ENCODE measurements at places on chromosomes 5 and 9.
A peak's percentile ranks its signal among the peaks of the same experiment; 100 is the strongest.

DNA sequence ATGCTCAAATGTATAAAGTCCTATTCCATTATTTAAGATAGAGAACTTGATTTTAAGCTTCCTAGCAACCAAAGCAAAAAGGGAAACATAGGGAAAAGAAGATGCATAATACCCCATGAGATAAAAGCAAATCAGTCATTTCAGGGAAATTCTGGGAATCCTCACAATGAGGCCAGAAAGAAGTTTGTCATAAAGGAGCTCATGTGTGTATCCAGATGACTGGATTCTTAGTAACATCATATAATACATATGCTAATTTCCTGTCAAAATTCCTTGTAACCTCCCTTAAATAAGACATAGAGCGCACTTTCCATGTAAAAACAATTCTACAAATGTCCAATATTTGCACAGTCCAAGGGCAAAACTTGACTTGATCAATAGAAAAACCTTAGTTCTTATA lies 411.0 kb upstream of the WWC1 start:
- DNase-seq: no peak

DNA sequence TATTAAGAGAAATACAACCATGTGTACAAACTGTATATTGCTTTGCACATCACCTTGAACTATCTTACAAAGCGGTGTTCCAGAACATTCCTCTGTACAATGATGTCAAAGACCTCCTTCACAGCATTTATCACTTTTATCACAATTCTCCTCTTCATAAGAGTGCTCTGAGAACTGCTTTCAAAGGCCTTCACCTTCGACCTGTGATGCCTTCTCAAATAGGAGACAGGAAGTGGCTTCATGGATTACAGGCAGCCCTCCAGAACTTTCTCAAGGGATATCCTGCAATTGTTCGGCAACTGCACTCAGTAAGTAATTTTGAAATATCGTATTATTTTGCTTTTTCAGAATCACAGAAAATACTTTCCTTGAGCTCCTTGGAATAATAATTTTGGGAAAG lies 68.0 kb upstream of the IL7R start:
- DNase-seq: no peak

DNA sequence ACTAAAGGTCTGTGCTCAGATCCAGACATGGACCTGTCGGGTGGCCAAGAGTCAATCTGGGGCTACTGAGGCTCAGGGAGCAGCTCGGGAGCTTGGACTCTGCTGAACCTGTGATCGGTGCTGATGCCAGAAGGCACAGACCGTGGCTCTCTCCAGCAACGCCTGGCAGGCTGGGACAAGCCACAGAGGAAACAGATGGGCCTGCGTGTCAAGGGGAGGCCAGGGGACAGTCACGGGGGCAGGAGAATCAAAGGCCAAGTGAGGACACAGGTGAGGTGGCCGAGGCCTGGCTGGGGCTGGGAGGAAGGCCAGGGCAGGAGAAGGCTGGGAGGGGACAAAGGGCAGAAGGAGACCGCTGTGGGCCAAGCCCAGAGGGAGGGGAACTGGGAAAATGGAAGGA lies 43.4 kb downstream of the EPB41L4B start:
- DNase-seq: no peak

GRCh38 chr9:90290716-90291485 lies 351.7 kb downstream of the DIRAS2 start:
- DNase-seq: no peak

GRCh38 chr5:8907168-8907868 lies 638.6 kb downstream of the SEMA5A start:
- DNase-seq: no peak

DNA sequence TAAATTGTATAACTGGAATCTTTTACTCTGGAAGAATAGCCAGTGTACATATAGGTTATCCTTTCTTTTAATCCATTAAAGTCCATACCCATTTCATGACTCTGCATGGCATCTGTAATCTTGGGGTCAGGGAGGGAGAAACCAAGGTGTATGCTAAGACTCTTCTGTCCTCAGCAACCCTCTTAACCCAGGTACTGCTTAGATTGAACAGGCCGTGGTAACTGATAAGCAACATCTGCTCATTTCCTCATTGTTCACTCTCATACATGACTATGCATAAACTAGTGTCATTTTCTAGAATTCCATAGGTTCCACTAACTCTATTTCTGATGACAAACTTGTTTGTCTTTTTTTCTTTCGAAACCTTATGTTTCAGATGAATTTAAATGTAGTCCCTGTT lies 69.3 kb upstream of the IFNE start:
- DNase-seq: no peak

- peak; percentile 58 for DNase-seq
Measured at GRCh38 chr5:135398855-135399793, at the start of gene MACROH2A1. Gene MACROH2A1, minus strand, starts transcription at chr5:135399231. Its CDS starts 10,138 bp downstream, at chr5:135389093.

DNA sequence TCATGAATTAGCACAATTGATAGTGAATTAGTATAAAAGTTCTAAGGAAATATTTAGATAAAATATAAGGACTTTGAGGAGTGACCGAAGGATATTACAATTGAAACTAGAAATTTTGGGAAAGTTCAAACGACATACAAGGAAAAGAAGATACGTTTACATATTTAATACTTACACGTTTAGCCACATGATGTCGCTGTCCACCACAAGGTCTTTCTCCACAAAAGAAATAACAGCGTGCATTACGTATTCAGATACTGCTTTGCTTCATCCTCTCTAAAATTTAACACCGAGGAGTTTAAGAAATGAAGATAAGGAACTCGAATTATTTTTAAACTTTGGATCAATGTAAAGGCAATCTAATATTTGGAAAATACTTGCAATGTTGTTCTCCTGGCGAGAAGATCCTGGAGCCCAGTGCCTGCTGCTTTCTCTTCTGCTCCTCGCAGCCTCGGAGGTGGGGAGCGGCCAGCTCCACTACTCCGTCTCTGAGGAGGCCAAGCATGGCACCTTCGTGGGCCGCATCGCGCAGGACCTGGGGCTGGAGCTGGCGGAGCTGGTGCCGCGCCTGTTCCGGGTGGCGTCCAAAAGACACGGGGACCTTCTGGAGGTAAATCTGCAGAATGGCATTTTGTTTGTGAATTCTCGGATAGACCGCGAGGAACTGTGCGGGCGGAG lies at the start of gene PCDHA3:
Gene PCDHA3 (plus strand): TSS at position 242 of the 678 bp plus-strand sequence.
- no peak for DNase-seq

DNA sequence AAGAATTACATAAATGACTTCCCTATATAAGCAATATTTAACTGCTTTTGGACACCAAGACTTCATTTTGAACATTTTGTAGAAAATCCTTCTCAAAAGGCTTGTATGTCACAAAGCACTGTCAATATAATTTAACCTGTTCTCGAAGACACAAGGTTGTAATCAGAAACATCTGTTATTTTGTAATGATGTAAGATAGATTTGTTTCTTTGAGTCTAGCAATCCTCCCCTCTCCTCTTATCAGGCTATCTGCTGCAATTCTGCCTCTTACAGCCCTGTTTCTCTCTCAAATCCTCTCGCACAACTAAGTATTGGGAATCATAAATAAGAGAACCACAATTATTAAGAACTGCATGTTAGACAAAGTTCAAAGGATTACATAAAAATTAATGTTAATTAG lies 18.6 kb upstream of the TARS1 start:
- DNase-seq: no peak

- no peak for DNase-seq
Measured at GRCh38 chr9:108382310-108382709, 473.5 kb downstream of the ACTL7B start.

- DNase-seq: no peak
Measured at GRCh38 chr5:85538362-85538761, 1079.4 kb upstream of the COX7C start.

- no peak for DNase-seq
Measured at GRCh38 chr5:141875795-141876627, 2.2 kb downstream of the PCDH1 start.

Data from stimulated activated CD4-positive, alpha-beta T cell treated with anti-CD3 and anti-CD28 coated beads, Interleukin-15, amount 100 ng/mL, for 48 hours (primary cell).